ENCODE measurements at places on chromosomes 5 and 9.
A peak's percentile ranks its signal among the peaks of the same experiment; 100 is the strongest.

- DNase-seq, result no peak
These were observed 188.4 kb downstream of the SNCAIP start for GRCh38 chr5:122500245-122501088.

- no peak for DNase-seq
These were observed 501.5 kb downstream of the DMAC1 start for GRCh38 chr9:7298123-7298522.

DNA sequence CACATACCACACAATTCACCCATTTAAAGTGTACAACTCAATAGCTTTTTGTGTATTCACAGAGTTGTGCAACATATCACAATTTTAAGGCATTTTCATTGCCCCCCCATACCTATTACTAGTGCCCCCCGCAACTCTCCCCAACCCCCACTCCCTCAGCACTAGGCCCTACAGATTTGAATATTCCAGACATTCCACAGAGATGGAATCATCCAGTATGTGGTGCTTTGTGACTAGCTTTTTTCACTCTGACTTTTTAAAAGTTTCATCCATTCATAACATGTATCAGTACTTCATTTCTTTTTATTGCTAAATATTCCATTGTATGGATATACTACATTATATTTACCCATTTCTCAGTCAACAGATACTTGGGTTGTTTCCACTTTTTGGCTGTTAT, 102.9 kb upstream of the LRRTM2 start:
- no peak for DNase-seq

DNA sequence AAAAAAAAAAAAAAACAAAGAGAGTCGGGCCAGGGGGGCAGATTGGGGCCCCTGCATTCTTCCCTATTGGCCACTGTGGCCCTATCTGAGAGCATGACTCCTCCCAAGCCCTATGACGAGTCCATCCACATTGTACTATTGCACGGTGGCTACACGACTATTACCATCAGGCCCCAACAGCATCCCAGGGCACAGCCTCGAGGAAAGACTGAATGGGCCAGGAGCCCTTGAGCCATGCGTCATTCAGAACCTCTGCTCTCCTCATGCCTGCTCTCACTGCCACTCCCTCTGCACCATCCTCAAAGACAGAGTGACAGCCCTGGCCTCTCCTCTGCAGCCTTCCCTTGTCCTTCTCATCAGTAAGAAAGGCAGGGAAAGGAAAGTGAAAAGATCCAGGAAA, 20.2 kb upstream of the ORM1 start:
- DNase-seq, result no peak

GRCh38 chr5:57976506-57976905, 483.4 kb downstream of the PLK2 start:
- DNase-seq, result no peak

GRCh38 chr9:6123416-6123815, 92.2 kb upstream of the IL33 start:
- DNase-seq, result no peak

GRCh38 chr9:125436613-125437443, 175.2 kb downstream of the GAPVD1 start:
- DNase-seq, result no peak

GRCh38 chr9:88433583-88434255, 45.5 kb downstream of the SPIN1 start:
- DNase-seq, result no peak

DNA sequence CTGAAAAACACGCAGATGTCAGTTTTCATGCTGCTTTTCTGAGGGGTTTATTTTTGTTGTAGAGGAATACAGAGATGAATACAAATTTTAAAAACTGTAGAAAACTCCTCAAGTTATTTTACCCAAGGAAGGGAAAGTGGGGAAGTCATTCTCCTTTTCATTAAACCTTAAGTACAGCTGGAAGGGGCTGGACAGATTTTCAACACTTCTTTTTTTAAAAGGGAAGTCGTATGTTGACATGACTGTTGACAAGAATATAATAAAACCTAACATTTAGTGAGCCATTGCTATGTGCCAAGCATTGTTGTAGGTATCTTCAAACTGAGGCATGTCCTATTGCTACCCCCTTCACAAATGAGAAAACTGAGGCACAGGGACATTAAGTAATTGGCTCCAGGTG, 235.7 kb upstream of the ELL2 start:
- DNase-seq, result no peak

- no peak for DNase-seq
These were observed 613.1 kb downstream of the EBF1 start for GRCh38 chr5:158486566-158486965.

DNA sequence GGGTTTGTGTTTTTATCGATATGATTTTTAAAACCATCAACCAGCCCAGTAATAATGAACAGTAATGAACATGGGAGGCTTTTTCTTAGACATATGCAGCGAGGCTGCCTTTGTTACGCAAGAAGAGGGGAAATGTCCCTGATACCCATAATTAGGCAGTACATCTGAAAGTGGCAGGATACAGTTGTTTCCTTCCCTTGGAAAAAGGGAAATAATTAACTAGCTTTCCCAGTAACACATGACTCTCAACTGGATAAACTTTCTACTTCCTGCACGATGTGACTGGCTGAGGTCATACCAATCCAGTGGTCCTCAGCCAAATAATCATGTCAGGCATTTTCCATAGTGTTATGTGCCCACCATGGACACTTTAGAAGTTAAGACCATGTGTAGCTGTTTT, 431.6 kb upstream of the C9orf72 start:
- no peak for DNase-seq

DNA sequence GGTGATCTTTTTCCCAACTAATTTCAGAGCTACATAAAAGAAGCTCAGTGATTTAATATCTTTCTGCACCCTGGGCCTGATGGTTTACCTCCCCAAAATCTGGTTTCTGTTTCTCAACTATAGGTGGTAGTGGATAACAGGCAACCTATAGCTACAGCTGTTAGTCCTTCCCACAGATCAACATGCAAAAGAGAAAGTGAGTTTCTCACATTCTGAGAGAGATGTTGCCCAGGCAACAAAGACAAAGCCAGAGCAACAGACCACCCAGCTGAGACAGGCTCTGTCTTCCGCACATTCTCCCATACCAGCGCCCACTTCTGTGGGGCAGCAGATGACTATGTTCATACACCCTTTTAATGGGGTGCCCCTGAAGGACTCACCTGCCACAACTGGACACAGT, 40.7 kb upstream of the PPP2R2B start:
- DNase-seq, result no peak

GRCh38 chr5:151219789-151220188, 4.1 kb downstream of the CCDC69 start:
- no peak for DNase-seq

- DNase-seq, result no peak
These were observed 1118.5 kb downstream of the PTPRD start for GRCh38 chr9:9494336-9494735.

DNA sequence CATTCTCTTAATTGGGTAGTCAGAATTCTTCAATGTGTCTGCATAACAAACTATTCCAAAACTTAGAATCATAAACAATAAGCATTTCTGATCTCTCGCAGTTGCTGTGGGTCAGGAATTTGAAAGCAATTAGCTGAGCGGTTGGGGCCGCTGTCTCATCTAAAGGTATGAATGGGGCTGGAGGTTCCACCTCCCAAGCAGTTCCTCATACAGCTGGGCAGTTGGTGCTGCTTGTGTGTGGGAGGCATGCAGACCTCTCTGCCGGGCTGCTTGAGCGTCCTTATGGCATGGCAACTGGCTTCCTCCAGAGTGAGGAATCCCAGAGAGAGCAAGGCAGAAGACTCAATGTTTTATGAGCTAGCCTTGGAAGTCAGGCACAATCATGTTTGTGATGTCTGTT, 30.2 kb upstream of the SEMA4D start:
- DNase-seq, result no peak

DNA sequence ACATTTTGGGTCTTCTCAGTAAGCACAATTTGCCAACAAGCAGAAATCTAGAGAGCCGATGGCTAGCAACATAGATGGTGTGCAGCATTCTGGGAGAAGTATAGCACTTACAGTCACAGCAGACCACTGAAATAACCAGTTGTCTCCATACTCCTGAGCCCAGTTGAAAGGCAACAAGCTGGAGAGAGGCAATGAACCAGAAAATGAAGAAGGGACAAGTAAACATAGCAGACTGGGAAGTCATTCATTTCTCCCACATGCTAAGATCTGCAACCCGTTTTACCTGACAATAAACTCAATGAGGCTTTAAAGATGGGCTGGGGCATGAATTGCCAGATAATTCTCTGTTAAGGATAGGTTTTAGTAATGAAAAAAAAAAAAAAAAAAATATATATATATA, 575.6 kb upstream of the GRAMD2B start:
- DNase-seq, result no peak

DNA sequence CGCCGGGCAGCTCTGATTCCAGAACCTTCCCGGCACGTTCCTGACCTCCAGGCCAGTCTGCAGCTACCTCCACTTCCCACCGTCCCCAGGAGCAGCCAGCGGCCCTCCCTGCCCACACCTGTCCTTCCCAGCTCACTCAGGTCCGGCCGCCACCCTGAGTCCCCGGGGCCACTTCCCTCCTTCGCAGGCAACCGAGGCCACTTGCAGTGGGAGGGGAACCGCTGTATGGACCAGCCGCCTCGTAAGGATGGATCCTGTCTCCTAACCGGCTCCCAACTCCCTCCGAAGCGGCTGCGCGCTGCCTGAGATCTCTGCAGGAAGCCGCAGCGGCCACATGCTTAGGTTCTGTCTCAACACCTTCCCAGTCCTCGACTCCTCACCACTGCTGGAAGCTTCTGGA, 7.5 kb downstream of the TMEM250 start:
- no peak for DNase-seq

- DNase-seq, result no peak
These were observed 21.2 kb upstream of the LOX start for GRCh38 chr5:122099060-122099790.

DNA sequence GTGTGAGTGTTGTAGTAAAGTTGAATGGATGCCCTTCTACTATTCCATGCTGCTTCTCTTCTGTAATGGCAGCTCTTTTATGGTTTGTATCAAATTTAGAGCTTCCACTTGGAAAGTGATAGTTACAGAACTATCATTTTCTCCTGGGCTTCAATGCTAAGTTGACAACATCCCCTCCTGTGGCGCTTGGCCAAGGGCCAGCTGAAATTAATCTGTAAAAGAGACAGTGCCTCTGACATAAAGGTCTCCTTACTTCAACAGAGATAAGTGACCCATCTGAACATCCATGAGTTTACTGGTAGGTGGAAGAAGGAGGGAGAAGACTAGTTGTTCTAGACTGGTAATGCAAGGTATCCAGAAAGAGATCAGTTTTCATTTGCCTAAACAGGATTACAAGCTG, 39.7 kb downstream of the CHSY3 start:
- no peak for DNase-seq

DNA sequence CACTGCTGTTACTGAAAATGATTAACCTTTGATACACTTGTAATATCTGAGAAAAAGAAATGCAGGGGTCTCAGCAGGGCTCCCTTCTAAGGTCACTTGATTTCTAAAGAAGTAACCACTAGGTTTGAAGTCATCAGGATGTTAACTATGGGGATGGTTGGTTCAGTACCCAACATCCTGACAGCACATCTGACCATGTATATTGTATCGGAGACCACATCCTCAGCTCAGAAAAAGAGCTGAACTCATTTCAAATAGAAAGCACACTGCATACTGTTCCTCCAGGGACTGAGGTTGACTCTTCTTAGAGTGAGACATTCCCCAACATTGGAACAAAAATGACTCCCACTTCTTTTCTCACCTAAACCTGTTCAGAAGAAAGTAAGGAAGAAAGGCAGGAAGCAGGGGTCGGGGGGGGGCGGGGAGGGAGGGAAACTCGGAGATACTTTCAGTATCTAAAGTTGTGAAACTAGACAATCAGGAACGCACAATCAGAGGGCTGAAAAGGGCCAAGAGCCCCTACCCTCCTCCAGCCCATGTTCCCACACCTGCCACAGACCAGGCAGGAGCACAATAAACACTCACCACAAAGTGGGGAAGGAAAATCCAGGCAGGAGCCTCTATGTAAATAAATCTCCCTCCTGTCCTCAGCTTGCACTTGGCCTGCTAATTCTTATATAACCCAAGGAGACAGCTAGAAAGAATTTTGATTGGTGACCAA, 730 bp upstream of the GZMA start:
- DNase-seq, result no peak

DNA sequence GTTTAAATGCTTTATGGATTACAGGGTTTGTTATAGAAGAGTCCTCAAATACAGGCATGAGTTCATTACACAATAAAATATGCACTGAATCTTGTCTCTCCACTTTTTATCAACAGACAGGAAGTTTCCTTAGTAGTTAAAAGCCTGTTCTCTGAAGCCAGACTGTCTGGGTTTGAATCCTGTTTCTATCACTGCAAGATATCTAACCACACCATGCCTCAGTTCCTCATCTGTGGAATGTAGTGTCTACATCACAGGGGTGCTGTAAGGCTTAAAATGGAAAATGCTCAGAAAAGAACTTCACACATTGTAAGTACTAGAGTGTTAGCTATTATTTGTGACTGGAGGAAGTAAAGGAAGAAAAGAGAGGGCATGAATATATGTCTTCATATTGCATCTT, 9.3 kb downstream of the LIX1 start:
- no peak for DNase-seq

- DNase-seq, result no peak
These were observed 32.7 kb upstream of the TLR4 start for GRCh38 chr9:117671468-117671867.

GRCh38 chr9:94866770-94867169, 140.3 kb downstream of the AOPEP start:
- no peak for DNase-seq

- DNase-seq, result peak; percentile 31
These were observed 36.2 kb upstream of the ANKRD55 start for GRCh38 chr5:56269216-56269927.

GRCh38 chr5:39919876-39920275, 495.1 kb upstream of the DAB2 start:
- DNase-seq, result no peak

DNA sequence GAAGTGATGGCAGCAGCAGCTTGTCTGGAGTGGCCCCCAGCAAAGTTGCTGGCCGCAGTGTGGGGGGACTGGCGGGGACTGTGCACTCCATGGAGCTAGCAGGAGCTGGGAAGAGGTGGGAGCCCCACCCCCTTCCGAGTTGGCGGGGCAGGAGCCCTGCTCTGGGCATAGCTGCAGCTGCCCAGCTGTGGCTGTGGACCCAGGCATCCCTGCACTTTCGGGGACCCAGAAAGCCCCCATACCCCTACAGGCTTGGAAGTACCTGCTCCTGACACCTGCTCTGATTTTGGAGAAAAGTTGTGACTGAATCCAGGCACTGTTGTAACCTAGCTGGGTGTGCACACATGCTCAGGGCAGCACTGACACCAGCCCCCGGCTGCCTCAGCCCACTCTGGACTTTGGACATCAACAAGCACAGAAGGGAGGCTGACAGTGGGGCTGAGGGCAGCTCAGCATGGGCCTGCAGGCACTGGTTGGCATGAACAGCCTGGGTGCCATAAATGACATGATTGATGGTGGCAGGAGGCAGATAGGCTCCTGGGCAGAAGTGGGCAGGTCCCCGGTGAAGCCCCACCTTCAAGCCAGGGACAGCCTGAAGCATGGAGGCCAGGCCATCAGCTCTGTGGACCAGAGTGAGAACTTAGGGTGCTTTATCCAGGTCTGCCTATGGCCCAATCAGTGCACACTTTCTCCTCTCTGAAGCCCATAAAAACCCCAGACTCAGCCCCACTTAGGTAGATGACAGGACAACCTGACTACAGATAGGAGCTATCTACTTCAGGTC, 12.6 kb downstream of the LMBRD2 start:
- DNase-seq, result no peak
